ENCODE measurements at places on chromosomes 7 and 10. TPM values are rescaled to one million over a fixed set of nuclear protein-coding genes. Genes with fewer than 3 reads are reported as not detected.

OGA gene
- total RNA-seq, result 187 TPM

- DNase-seq, result no peak
Observed at GRCh38 chr10:46999217-46999616, 88.0 kb downstream of the PTPN20 start.

DNA sequence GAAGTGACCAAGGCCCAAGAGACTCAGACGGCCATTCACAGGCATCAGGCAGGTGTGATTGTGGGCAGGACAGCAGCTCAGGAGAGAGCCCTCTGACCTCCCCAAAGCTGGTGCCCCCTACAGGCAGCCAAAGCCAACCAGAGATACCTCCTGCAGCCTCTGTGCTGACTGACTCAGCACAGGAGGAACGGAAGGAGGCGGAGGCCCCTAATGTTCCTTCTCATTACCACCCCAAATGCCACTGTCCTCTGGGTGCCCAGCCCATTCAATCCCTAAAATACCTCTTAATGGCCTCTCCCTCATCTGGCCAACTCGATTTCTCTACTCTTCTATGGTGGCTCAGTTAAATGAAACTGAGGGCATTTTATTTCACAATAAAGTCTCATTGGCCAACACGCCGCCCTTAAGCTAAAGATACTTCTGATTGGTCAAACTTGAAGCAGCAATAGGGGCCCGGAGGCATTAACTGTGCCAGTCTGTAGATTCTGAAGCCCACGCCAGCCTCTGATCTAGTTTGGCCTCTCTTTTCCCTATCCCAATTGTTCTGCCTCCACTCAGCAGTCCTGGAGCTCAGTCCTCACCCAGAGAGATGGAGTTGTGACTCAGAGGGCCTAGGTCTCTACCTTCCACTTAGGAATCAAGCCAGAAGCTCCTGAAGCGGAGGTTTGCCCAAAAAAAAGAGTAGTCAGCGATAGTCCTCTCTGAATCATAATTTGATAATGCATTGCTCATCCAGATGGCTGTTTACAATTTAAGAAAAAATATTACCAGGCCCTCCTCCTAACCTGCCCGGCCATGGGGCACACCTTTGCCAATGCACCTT is 1.2 kb downstream of the CYREN start:
- no peak for DNase-seq

DNA sequence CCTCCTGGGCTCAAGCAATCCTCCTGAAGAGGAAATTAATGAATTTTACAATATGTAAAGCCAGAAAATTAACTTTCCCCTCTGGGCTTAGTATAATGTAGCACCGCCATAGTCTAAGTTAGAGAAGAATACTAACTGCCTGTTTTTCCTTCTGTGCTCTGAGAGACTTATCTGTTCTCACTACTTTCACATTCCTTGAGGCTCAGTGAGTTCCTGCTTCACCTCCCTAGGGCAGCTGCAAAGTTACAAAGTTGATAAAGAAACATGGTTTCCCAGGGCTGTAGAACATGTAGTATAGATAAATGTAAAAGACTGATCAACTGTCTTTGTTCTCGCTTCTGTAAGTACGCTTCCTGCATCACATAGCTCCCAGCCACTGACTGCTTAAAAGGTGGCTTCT is 16.0 kb upstream of the OLAH start:
- DNase-seq, result no peak

DNA sequence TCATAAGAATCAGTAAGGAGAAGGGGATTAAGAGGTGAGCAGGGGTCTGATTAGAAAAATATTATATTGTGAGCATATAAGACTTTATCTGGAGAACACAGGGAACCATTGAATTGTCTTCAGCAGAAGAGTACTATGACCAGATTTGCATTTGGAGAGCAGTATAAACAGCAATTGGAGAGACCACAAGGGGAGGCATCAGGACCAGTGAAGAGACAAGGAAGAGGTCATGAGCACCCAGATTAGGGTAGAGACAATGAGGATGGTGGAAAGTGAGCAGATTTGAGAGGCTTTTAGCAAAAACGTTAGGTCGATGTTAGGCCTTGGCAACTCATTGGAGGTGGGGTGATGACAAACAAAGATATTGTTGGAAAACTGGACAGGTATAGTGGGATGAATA is 13.0 kb upstream of the SMIM30 start:
- no peak for DNase-seq

DNA sequence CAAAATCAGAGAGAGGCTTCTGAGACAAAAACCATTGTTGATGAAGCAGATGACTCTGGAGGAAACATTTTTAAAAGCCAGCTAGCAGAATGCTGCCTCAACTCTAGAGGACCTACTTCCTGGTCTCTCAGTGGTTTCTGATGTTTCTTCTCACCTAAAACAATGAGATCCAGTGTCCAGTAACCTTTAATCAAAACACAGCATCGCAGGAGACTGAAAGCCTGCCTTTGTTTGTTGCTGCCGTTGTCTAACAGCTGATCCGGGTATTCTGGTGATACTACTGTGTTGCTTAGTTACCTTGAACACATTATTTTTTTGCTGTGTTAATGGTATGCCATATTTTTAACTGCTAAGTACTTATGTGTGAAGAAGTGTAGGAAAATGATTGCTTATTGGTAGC is 70.9 kb downstream of the WIPF3 start:
- DNase-seq, result no peak

GIMAP2 gene
- 11.7 TPM for total RNA-seq

C7orf57 gene
- total RNA-seq, result not detected

GRCh38 chr10:133401500-133401899 is 7.5 kb downstream of the MTG1 start:
- no peak for DNase-seq

- no peak for DNase-seq
Observed at GRCh38 chr7:129569811-129570215, 41.7 kb upstream of the NRF1 start.

DNA sequence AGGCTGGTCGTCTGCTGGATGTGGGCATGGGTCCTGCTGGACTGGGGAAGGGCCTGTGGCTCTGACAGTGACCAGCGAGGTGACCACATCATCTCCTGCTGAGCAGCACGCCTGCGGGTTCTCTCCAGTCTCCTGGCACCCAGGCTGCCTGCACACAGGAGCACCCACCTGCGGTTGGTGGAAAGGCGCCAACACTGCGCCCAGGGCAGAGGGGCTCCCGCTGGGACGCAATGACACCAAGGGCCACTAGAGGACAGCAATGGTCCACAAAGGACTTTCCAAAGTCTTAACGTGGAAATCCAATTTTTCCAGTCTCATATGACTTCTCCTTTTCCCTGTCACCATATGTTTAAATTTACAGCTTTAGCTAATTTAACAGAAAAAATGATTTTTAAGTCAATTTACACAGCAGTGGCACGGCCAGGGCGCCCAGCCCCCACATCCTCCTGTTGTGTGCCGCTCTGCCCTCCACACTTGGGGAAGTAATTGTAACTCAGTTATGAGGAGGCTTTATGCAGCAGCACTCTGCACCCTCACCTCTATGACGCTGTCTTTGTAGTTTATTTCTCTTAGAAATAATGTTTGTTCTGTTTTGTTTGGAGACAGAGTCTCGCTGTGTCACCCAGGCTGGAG is 38.1 kb downstream of the CFAP46 start:
- DNase-seq, result no peak

GRCh38 chr10:95789902-95790301 is 33.9 kb downstream of the ENTPD1 start:
- no peak for DNase-seq

- no peak for DNase-seq
Observed at GRCh38 chr7:29113384-29114102, 32.8 kb downstream of the CPVL start.

DNA sequence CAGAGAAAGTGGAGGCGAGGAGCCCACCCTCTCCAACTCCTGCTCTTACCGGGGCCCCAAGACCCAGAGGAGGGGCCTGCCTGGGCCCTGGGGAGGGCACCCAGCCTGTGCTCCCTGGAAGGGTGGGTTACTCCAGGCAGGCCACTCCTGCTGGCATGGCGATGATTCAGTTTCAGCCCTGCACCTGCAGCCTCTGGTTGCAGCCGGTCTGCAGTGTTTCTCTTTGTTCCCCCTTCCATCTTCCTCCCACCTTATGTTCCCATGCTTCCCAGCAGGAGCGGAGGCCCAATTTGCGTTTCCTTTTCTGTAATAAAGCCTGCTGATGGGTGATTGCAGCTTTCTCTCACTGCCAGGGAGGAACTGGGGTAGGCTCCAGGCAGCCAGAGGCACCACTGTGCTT is 53.2 kb upstream of the FAM20C start:
- no peak for DNase-seq

DNA sequence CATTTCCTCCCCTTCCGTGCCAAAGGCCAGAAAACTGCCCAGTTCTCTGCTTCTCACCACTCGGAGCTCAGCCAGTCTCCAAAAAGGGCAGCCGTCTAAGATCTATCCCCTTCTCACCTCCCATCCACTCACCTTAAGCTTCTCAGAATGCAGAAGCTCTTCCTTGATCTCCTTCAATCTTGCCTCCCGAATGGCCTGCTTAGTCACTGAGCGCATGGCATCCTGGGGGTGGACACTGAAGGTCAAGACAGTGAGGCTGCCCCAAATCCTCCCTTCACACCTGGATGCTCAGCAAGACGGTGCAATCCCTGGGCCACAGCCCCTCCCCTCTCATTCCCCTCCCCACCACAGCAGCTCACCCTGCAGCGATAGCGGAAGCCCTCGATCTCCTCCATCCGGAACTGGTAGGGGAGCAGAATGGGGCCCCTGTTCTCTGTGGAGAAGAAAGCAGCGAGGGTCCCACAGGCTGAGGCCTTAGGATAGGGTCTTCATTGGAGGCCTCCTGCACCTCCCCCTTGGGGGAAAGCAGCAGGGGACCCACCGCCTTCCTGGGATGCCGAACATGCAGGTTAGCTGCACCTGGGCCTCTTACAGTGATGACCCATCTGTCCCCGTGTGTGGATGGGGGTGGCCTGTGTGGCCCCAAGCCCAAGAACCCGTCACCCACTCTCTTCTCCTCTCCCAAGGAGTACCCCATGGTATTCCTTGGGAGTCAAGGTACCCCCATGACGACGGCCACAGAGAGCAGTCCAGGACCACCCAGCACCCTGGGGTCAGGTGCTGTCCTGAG is 4.7 kb downstream of the DDX56 start:
- peak; percentile 43 for DNase-seq

GRCh38 chr10:43689618-43689954 is 40.9 kb upstream of the ZNF32 start:
- DNase-seq, result peak; percentile 84

- no peak for DNase-seq
Observed at GRCh38 chr10:26857991-26858706, 2.6 kb downstream of the ABI1 start.

GRCh38 chr10:13922586-13922985 is 335.8 kb downstream of the PRPF18 start:
- no peak for DNase-seq

ZNF438 gene
- 15.3 TPM for total RNA-seq

DNA sequence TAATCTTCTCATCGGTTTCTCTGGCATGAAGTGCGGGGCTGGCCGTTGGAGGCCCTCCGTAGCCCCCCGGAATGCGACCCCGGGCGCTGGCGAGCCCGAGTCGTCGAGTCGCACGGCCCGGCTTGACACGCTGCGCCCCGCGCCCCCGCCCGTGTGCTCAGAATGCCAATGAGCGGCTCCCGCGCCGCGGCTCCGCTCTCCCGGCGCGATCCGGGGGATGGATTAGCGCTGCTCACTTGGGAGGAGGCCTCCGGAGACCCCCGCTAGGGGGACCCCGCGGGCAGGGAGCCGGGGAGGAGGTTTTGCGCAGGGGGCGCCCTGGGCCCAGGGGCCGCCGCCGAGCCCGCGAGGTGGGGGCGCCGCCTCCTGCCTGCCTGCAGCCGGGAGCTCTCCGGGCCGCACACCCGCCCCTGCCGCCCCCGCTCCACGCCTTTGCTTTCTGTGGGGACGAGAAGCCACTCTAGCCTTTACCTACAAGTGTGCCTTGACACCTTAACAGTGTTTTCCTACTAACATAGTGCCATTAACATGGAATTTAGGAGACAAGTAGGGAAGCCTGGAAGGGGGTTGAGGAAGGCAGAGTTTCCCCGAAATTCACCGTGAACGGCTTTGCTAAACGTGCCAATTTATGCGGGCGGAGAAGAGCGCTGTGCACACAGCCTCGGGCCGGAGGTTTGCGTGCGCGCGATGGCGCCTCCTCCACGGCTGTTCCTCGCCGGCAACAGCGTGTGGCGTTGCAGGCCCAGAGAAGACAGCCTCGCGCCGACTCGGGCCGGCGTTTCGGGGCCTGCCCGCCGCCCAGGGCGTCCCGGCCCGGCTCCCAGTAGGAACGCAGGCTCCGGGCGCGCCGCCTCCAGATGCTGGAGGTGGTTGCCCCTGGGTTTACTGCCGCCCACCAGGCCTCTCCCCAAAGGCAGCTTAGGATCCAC is 7.1 kb downstream of the SHH start:
- DNase-seq, result no peak

DNA sequence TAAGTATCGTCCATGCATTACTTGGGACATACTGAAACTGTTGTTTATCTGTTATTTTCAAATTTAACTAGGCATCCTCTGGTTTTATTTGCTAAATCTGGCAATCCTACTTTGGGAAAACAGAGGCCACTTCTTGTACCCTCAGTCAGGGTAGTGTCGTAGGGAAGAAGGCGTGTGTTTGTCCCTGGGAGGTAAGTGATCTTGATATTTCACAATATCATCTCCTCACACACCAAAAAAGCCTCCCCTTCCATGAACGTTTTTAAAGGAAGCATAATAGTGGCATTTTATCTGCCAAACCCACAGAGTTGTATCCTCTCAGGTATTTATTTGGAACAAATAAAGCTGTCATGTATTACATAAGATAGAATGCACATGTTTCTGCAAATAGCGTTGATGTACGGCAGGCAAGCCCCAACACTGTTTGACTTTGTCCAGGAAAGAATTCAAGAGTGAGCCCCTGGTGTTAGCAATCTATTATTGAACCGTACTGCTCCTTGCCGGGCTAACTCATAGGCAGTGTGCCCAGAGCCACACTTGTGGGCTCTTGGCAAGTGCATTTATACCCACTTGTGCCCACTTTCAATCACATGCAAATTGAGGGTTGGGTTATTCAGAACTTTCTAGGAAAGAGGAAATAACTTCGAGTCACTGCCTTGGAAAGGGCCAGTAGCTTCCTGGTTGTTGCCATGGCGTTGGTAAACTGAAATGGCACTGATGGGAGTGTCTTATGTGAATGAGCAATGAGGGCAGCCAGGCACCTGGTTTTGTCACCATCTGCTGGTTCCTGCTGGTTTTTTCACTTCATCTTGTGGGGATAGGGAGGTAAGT is 266.0 kb downstream of the USP6NL start:
- DNase-seq, result no peak

All from sciatic nerve (tissue), 2 donors.